A549 treated with CpdA at 1 μM for 4 hours (cell line): ENCODE measurements at places on chromosomes 7 and 10. TPM values are rescaled to one million over a fixed set of nuclear protein-coding genes. Genes with fewer than 3 reads are reported as not detected.

Gene MPP7
- total RNA-seq, result 0.05 to 0.28 TPM (median 0.19 TPM) in 5 replicates

Gene NEUROD6
- total RNA-seq, result not detected in 5 replicates

Gene IFIT1B
- total RNA-seq, result not detected in 5 replicates

Gene TLX1
- not detected in 5 replicates for total RNA-seq
